ENCODE measurements at places on chromosomes 6 and 20.

GRCh38 chr20:58407201-58407873, 18.3 kb downstream of the VAPB start:
- no peak for DNase-seq

DNA sequence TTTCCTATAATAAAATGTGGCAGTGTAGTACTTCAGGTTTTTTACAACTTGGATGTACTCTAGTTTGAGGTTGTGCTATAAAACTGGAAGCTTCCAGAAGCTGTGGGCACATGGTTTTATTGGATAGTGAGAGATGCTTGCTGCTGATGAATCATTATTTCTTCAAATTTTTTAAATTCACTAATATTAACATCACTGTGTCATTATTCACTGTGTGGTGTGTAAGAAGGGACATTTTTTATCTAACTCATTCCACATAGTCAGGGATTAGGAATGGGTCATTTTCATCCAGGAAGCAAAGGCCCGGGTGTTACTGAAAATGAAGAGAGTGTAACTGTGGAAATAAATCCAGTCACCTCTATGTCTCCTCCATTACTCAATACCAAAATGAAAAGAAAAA, 421.0 kb downstream of the TENT5A start:
- DNase-seq = no peak

- no peak for DNase-seq
Measured at GRCh38 chr20:48970681-48971365, 49.3 kb downstream of the ARFGEF2 start.

GRCh38 chr20:39263076-39263475, 300.9 kb downstream of the DHX35 start:
- DNase-seq = no peak

DNA sequence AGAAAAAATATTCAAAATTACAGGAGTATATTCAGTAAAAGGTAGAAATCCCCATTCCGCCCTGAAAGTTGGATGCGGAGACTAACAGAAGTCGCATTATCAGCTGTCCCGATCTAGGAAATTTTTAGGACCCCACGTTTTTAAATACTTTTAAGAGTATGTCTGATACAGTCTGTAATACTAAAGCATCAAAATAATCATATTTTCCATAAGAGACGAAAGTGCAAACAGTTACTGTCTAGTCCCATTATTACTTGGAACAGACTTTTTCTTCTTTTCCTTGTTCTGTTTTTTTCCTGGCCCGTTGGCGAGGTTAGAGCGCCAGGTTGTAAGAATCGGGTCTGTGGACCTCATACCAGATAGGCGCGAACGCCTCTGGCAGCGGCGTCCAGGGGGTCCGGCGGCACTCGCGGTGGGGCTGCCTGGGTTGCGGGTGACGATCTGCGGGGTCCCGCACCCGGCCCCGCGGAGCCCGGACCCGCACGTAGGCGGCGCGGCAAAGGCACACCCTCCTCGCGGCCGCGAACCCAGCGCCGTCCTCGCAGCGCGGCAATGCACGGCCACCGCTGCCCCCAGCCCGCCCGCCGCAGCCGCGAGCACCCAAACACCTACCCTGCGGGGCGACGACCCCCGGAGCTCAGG, 460 bp downstream of the PLAGL1 start:
- no peak for DNase-seq

DNA sequence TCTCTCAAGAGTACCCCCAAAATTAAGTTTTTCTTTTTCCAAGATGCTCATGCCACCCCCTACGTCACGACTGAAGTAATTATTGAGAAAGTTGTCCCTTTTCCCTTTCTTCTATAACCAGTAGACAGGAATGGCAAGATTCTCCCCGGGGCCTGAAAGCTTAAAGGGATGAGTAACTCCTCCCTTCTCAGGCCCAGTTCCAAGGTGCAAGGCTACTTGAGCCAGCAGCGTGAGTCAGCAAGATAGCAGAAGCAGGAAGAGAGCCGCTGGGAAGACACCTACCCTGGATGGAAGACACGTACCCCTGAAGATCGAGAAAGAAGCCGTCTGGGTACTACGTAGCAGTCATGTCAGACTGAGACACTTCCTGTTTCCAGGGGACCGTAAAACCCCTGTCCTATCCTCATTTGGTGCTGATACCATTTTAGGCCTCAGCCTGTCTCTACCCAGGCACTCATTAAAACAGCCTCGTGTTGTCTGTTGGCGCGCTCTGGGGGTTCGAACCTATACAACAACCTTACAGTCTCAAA, 241.0 kb downstream of the ADGRG6 start:
- no peak for DNase-seq

DNA sequence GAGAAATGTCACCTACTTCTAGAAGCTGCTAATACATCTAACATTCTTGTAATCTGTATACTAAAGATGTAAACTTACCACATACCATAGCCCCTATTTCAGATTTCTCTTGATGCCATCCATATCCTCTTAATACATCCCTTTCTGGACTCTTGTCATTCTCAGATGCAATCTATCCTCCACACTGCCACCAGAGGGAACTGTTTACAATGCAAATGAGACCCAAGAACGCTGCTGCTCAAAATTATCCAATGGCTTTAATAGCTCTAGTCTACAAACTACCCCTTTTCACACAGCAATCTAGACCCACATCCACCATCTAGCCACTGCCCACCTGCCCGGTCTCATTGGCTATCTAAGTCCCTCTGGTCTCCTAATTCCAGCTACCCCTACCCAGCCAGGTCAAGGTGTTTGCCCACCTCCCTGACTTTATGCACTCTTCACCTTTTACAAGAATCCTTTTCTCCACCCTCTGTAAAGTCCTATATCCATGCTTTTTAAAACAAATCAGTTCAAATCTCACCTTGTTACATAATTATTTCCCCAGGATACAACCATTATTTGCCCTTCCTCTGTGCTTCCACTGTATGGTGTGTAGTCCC, 14.8 kb downstream of the FAXC start:
- DNase-seq = no peak

- no peak for DNase-seq
Measured at GRCh38 chr20:36303831-36304230, 2.3 kb upstream of the DLGAP4 start.

- DNase-seq = no peak
Measured at GRCh38 chr6:39958947-39959346, 24.7 kb upstream of the MOCS1 start.

DNA sequence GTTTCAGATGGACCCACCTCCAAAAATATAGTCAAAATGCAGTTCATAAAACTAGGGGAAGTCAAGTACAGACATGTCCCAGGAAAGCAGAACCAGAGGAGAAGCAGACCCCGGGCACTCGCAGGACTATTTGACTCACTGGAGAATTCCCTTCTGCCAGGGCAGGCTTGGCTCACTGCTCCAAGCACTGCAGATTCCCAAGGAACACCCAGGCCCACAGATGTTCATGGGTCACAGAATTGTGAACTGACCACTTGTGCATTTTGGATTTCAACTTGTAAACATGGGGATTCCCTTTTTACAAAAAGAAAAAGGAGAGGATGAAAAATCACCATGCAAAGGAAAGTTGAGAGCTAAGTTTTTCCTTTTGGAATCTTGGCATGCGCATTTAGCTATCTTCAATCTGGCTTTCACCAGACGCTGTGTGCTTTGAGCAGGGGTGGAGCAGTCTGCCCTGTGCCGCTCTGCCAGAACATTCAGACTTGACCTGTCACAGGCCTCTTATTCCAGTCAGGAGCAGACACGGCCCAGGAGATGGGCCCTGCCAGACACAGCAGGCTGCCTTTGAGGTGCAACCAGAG, 237.5 kb upstream of the TAB2 start:
- no peak for DNase-seq
